Fibroblast of upper back skin (primary cell): ENCODE measurements at places on chromosomes 13 and 19.

- no peak for DNase-seq
Observed at GRCh38 chr19:4589579-4590410, 30.3 kb upstream of the SEMA6B start.

GRCh38 chr13:110468986-110469495, 92.5 kb downstream of the RAB20 start:
- no peak for DNase-seq

GRCh38 chr13:93624311-93624777, 397.7 kb downstream of the GPC6 start:
- DNase-seq = peak; percentile 51

- no peak for DNase-seq
Observed at GRCh38 chr19:17797424-17798201, 2.7 kb downstream of the B3GNT3 start.

GRCh38 chr19:13691569-13692435, 72.5 kb upstream of the MRI1 start:
- DNase-seq = peak; percentile 25

- DNase-seq = no peak
Observed at GRCh38 chr13:110305001-110305400, 2.0 kb downstream of the COL4A1 start.

DNA sequence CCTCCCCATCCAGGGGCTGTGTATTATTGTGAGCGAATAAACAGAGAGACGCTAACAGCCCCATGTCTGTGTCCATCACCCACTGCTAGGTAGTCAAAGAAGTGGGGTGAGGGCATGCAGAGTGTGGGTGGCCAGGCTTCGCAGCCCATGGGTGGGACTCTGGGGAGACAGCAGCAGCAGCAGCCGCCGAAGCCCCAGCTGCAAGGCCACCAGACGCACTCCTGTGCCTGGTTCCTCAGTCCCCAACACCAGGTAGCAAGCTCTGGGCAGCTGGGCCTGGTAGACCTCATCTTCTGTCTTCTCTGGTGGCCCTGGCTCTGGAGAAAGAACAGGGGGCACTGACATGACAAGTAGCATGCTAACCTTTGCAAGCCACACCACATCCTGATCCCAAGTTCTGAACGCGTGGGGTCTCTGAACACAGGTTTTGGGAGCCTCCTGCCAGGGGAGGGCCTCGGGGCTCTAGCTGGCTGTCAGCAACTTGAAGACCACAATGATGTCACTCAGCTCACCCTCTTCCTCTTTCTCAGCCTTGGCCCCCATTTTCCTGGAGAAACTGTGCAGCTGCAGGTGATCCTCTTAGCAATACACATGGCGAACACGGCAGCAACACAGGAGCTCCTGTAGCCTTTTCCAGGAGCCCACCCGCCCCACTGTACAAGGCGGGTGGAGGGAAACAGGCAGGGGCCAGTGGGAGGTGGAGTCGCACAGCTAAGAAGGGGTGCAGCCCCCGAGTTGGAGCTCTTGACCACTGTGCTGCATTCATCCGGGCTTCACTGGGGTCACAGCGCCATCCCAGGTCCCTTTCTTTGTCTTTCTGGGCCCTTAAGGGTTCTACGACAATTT, 5.8 kb downstream of the FUZ start:
- DNase-seq = no peak

- no peak for DNase-seq
Observed at GRCh38 chr13:101941095-101941783, 460.6 kb downstream of the FGF14 start.

DNA sequence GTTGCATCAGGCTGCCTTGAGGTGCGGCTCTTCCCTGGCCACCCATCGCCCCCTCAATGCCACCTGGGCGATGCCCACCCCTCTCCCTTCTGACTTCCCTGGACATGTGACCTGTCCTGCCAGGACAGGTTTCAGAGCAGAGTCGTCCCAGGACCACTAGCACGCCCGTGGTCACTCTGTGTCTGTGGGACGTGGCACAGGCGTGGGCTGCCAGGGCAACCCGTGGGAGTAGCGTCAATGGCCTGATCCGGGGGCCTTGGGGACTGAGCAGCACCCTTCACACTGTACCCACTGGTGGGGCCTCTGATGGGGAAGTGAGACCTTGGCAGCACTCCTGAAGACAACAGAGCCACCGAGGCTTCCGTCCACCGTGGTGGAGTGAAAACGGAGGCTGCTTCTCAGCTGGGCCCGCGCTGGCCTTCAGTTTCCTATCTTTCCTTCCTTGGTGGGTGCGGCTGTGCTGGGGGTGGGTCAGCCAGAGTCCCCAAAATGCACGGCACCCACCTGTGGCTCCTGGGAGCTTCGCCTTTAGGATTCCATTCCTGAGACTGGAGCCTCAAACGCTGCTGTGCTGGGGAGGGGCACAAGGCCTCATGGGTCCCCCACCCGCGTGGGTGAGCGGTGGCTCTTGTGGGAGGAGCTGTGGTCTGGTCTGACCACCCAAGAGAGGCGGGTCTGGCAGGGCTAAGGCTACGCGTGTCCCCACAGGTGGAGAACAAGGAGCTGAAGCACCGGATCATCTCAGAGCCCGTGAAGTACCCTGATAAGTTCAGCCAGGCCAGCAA, 26.7 kb upstream of the TMEM255B start:
- no peak for DNase-seq
